ENCODE measurements at places on chromosomes 6 and 20.

- DNase-seq, result no peak
Observed at GRCh38 chr6:44715188-44715587, 327.7 kb downstream of the CDC5L start.

- DNase-seq, result no peak
Observed at GRCh38 chr6:127302728-127303660, 36.3 kb downstream of the RNF146 start.

- DNase-seq, result no peak
Observed at GRCh38 chr6:15147827-15148226, 98.0 kb upstream of the JARID2 start.

DNA sequence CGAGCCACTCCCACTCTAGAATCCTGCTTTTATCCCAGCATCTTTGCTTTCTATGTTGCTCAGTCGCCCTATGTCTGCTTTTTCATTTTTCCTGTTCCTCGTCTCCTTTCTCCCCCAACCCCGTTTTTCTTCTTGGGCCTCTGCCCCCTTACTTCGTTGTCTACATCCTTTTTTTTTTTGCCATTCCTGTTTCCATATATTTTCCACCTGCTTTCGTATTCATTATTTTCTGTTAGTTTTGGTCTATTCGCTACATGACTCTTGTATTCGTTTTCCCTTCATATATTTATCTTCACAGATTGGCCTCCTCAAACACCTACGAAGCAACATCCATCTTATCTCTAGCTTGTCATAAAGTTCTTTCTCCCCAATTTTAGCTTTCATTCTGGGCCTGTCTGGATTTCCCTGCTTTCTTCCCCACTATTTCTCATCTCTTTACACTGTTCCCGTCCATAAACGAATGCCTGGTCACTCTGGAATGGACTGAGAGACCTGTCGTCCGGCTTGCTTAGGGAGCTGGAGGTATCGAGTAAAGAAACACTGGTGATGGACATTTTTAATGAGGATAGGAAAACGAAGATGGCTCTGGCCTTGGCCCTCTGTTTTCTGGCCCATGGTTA, 915 bp downstream of the PRRC2A start:
- no peak for DNase-seq

- peak; percentile 26 for DNase-seq
Observed at GRCh38 chr6:166417285-166417691, 34.5 kb upstream of the MPC1 start.

DNA sequence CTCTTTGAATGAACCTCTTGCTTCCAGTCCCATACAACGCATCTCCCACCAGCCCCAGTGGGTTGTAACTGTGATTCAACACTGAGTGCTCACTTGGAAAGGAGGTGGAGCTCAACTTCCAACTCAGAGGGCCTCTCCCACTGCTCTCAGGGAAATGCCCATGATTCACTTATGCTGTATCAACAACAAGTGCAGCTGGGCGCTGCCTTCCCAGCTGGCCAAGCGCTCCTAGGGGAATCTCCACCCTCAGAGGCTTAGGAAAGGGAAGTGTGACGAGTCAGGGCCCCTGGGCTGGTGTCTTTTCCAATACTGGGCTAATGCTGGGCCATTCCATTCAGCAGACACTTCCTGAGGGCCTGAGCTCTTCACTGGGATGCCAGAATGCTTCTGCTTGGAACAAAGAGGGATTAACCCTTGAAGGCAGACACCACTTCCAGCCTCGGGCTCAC, 8.1 kb upstream of the OCSTAMP start:
- no peak for DNase-seq

- DNase-seq, result peak; percentile 13
Observed at GRCh38 chr20:38674092-38674764, 50.1 kb upstream of the SLC32A1 start.

DNA sequence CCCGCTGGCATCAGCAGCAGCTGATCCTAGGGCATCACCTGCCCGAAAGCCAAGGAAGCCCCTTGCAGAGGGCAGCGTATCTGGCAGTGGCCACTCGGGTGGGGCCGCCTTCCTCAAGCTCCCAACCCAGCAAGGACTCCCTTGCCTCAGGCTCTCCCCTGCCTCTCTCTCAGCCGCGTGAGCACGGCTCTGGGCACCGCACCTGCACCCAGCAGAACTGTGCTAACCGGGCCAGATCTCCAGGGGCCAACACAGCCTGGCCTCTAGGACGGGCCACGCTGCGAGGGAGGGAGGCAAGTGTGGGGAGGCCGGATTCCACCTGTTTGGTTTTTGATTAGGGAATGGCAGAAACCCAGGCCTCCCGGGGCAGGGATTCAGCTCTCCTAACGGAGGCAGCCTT, 11.8 kb upstream of the MRGBP start:
- DNase-seq, result no peak

- DNase-seq, result no peak
Observed at GRCh38 chr6:45148278-45148677, 179.9 kb upstream of the RUNX2 start.

GRCh38 chr20:36107881-36108280, 46.7 kb upstream of the EPB41L1 start:
- DNase-seq, result no peak

DNA sequence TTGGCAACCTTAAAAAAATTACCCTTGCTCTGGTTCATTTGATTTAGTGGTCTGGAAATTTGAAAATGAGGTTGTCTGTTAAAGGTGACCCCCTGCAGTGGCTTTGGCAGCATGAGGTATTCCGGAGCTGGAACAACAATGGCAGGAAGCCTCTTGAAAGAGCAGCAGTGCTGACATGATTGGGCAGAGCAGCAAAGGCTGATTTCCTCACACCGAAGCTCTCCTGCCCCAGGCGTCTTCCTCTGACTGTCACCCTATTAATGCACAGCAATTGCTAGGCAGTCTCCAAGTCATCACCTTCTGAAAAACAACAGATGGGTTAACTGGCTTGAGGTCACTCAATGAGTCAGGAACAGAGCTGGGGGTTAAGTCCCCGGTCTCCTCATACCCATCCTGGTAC, 241.8 kb upstream of the MMS22L start:
- DNase-seq, result no peak

- DNase-seq, result no peak
Observed at GRCh38 chr20:2313316-2313715, 17.5 kb downstream of the TGM3 start.

DNA sequence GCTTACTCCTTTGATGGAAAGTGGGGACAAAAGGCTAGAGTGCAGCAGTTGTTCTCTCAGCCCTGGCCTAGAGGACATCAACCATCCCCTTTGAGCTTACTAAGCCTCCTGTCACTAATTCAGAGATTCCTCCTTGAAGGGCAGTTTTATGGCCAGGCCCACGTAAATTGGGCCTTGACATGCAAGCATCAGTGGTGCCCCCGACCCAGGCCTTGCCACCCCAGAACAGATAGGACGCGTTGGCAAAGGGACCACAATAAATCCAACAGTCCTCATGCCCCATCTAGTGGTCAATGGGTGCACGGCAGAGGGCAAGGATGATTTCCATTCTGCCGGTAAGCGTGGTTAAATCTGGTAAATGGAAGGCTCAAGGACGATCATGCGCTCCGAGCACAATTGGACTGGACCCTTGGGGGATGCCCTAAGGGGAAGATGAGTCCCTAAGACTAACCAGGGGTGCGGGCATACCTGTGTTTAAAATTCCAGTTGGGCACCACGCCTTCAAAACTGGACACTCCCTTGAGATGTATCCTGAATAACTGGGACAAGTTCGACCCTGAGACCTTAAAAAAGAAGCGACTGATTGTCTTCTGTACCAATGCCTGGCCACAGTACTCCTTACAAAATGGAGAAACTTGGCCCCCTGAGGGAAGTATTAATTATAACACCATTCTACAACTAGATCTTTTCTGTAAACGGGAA, 32.6 kb downstream of the CEP85L start:
- DNase-seq, result peak; percentile 52

DNA sequence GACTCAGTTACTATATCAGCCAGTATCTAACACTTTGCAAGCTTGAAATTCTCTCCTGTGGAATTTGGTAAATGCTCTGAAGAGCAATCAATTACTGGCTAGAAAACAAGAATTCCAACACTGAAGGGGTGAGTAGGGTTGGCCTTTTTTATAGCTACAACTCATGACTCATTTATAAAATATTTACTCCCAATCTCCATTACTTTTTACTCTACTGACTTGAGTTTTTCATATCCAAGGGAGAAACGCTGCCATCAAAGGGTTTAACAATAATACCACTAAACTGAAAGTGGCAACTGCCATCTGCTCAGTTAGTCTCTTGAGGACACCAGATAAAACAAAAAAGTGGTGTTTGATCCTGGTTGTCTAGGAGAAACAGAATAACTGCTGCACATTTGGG, 203.1 kb downstream of the UBE3D start:
- no peak for DNase-seq

- DNase-seq, result no peak
Observed at GRCh38 chr6:135250234-135250633, 69.1 kb downstream of the MYB start.

GRCh38 chr6:112225691-112226090, 28.7 kb downstream of the LAMA4 start:
- no peak for DNase-seq

- DNase-seq, result no peak
Observed at GRCh38 chr20:62659488-62660239, 17.4 kb downstream of the SLCO4A1 start.

GRCh38 chr6:6351511-6352025, 31.1 kb upstream of the F13A1 start:
- DNase-seq, result no peak

GRCh38 chr20:36573798-36574365, 485 bp downstream of the TGIF2 start:
- DNase-seq, result peak; percentile 20

DNA sequence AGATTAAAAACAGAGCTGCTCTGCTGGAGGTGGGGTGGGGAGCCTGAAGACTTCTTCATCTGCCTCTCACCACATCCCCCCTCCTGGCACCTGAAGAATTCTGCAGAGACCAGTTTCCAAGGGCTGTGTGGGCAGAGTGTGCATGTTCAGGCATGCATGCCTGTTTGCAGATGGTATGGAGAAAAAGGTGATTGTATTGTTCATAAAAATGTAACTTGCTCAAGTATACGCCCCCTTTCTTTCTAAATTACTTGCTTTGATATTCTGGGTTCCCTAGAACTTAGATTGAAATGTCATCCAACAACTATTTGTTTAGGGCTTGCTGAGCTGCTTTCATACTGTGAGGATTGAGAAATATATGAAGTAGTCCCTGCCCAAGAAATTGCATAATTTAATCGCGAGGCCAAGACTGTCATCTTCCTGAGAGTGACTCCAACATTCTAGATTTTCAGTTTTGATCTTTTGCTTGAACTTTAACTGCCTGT, 83.6 kb downstream of the LCA5 start:
- no peak for DNase-seq

GRCh38 chr6:43943781-43944250, 173.8 kb downstream of the VEGFA start:
- DNase-seq, result no peak

DNA sequence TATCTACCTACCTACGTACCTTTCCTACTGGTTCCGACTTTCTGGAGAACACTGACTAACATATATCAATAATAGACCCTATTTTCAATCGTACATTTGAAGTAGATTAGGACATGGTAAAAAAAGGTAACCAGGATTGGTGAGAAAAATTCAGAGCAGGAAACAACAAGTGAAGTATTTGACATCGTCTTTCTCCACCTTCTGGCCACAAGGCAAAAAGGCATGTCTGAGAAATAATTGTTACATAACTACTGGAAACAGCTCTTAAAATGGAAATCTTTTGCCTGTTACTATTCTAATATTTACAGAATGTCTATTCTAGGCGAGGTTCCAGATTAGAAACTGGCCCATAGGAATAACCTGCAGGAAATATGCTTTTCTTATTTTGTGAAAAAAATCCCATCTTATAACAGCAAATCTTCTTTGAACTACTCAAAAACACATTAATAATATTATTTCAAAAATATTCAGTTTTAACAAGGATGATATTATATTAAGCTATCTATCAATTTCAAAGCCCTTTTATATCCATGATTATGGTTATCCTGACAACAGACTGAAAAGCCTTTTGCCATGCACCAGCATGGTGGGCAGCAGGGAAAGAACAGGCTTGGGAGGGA, 80.8 kb downstream of the RCAN2 start:
- DNase-seq, result no peak

DNA sequence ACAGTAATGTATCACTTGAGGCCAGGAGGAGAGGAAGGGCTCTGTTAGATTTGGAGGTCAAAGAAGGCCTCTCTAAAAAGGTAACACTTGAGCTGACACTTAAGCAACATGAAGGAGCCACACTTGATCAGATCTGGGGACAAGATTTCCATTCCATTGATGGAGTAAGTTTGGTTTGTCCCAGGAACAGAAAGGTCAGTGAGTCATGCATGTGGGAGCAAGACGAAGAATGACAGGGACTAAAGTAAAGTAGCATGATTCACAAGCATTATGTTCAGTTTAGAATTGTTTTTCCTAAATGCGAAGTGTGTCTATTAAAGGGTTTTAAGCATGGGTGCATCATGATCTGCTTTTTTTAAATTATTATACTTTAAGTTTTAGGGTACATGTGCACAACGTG, 47.4 kb downstream of the COL21A1 start:
- no peak for DNase-seq

DNA sequence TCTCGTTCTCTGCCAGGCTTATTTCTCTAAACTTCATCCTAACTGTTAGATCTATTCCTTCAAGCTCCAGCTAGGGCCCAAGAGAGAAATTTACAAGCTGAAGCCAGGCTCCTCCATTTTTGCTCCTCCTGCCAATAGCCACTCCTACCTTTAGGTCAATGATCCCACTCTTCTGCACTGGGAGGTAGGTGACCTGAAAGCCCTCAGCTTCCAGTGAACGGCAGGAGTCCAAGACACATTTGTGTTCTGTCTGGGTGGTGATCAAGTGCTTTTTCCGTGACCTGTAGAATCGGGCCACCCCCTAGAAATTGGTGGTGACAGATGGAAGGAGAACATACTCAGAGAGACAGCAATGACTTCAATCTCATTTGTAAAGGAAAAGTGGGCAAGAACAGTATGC, 8.9 kb downstream of the NFS1 start:
- DNase-seq, result no peak

- DNase-seq, result no peak
Observed at GRCh38 chr6:33679761-33680160, 31.7 kb downstream of the UQCC2 start.

DNA sequence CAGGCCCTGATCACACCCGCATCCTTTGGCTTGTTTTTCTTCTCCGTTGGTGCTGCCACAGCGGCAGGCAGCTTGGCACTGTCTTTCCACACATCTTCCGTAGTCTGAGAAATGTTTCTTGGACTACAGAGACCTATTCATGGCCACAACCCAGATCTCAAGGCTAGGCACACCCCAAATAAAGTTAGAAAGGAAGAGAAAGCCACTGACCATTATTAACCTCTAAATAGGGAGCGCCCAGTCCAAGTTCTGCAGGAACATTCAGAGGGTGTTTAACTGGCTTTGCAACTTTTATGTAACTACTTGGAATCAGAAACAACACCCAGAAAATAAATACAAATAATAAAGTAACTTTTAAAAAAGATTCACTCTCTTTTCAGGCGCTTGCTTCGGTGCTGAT, 124.8 kb upstream of the NEDD9 start:
- no peak for DNase-seq
